Stimulated activated CD4-positive, alpha-beta T cell treated with anti-CD3 and anti-CD28 coated beads, Interleukin-4, amount 100 ng/mL, for 4 hours (primary cell): ENCODE measurements at places on chromosomes 12 and 14.

- no peak for DNase-seq
Measured at GRCh38 chr14:93047157-93047556, 68.6 kb downstream of the ITPK1 start.

- no peak for DNase-seq
Measured at GRCh38 chr12:110576504-110576903, 6.6 kb downstream of the PPTC7 start.

- no peak for DNase-seq
Measured at GRCh38 chr12:51270951-51271518, 820 bp upstream of the SMAGP start.

- no peak for DNase-seq
Measured at GRCh38 chr14:68463705-68464374, 329.0 kb downstream of the ZFP36L1 start.

DNA sequence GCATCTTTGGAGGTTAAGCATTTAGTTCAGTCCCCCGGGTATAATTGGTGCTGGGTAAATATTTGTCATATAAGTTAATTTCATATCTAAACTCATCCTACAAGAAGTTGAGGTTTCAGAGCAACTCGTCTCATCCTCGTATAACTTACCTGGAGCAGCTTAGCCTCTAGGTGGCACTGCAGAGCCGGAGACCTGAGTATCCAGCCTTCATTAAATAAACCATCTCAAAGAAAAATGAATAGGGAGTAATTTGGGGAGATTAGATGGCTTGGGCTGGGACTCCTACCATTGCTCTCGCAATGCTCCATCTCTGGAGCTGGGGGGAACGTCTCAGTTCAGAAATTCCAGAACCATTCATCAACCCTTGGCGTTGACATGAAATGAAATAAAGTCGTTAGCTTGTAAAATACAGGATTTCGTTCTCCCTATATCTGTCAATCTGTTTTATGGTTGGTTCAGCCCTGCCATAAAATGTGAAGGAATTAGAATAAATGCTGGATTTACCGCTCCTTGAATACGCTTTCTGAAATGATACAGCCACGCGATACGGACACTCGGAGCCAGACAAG, 122.9 kb upstream of the TMEM132D start:
- no peak for DNase-seq

- no peak for DNase-seq
Measured at GRCh38 chr14:23523229-23524016, 28.1 kb downstream of the ZFHX2 start.

DNA sequence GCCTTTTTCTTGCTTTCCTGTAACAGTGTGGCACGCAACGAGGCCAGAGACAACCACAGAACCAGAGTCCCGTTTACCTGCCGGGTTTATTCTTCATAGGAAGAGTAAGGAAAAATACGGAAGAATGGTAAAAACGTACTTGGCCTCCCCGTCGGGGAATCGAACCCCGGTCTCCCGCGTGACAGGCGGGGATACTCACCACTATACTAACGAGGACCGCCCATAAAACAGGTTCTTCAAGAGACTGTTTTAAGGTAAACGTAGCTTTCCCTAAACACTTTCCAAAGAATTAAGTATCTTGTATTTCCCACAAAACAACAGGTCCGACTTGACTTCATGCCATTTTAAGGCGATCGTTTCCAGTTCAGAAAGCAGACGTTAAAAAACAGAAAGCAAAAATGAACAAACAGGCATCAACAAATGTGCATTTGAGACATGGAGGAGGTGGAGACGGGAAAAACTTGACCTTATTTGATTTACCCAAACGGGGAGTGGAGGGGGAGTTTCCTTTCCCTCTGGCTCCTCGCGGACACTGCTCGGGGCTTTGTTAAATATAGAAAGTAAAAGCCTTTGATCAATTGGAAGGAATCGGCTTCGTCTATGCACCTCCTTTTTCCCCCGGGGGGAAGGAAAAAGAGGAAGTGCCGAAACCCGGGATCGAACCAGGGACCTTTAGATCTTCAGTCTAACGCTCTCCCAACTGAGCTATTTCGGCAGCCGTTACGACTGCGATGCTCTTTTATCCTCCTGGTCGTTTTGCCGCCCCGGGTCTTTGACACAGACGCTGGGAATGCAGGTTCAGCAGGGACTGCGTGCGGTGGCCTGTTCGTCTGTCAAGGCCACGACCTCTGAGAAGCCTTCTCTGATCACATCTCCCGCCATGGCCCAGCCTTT, 13.0 kb upstream of the UBC start:
- peak; percentile 94 for DNase-seq

GRCh38 chr14:32576088-32576795, 247.1 kb downstream of the AKAP6 start:
- peak; percentile 9 for DNase-seq

GRCh38 chr12:79935624-79936345, 888 bp upstream of the PPP1R12A start:
- no peak for DNase-seq
